ENCODE measurements at places on chromosomes 5 and 9. TPM values are rescaled to one million over a fixed set of nuclear protein-coding genes. Genes with fewer than 3 reads are reported as not detected.
A peak's percentile ranks its signal among the peaks of the same experiment; 100 is the strongest.

The MEIKIN gene
- not detected for total RNA-seq

The LRRTM2 gene
- 0.73 TPM for total RNA-seq

The LCNL1 gene
- total RNA-seq, result not detected

The PCDHA11 gene
- not detected for total RNA-seq

The PKD2L2 gene
- total RNA-seq, result not detected

The TXNDC8 gene
- total RNA-seq, result not detected

The NRG2 gene
- total RNA-seq, result not detected

The FIBCD1 gene
- not detected for total RNA-seq

The ADAMTSL1 gene
- not detected for total RNA-seq

- no peak for DNase-seq
Measured at GRCh38 chr5:81146031-81146430, 87.1 kb upstream of the CKMT2 start.

DNA sequence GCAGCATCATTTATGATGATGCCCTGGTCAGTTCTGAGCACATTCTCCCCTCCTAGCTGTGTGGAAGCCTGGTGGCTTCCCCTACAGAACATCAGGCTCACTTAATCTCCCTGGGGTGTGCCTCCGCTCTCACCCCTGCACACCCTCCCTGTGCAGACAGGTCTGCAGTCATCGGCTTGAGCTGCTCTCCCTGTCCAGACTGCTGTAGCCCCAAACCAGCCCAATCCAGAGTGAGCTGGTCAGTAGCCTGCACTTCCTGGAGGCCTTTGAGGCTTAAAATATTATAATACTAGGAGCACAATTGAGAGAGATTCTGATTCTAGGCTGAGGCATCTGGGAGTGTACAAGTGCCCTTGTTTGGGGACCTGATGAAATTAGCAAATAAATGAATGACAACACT, 60.2 kb downstream of the PPARGC1B start:
- DNase-seq, result no peak

DNA sequence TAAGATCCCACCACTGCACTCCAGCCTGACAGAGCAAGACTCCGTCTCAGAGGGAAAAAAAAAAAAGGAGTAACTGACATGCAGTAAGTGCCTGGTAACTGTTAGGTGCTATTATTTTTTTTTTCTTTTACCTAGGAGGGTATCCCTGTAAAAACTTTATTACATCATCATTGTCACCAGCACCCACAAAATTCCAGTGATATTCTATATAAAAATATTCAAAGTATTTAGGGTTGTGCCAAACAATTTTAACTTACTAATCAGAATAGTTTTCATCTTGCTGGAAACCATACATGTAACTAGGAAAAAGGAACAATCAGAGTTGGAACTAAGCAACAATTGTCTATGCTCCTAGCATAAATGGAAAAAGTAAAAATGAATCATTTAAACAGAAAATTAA, 112.4 kb downstream of the SSBP2 start:
- no peak for DNase-seq

- DNase-seq, result no peak
Measured at GRCh38 chr9:113660196-113660595, 196.7 kb downstream of the RGS3 start.

DNA sequence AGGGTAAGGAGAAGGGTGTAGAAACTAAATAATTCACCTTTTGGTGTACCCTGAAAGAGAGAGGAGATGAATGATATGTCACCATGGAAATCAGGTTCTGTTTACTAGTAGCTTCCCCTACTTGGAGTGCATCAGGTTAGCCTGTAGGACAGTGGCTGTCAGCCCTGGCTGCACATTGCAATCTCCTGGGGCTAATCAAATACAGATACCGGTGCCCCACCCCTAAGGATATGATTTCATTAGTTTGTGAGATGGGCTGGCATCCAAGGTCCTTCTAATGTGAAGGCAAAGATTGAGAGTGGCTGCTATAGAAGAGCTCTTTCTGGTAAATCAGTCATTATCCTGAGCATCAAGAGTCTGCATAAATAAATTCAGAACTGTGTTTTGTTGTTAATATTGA, 47.2 kb downstream of the INSYN2B start:
- no peak for DNase-seq

DNA sequence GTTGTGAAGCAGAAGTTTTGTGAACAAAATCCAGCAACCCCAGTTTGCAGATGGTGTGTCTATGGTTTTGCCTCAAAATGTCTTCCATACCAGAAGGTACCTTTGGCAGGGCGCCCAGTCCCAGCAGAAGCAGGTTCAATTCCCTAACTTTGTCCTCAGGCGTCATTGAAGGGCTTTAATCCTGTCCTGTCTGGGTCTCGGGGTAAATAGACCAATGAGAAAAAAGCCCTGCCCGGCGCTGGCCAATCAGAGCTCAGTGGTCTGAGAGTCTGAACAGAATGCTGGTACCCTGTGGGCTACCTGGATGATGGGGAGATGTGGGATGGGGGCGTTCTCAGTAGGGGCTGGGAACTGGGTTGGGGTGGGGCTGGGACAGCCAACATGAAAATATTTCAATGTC, 6.2 kb upstream of the ST6GALNAC4 start:
- DNase-seq, result no peak

DNA sequence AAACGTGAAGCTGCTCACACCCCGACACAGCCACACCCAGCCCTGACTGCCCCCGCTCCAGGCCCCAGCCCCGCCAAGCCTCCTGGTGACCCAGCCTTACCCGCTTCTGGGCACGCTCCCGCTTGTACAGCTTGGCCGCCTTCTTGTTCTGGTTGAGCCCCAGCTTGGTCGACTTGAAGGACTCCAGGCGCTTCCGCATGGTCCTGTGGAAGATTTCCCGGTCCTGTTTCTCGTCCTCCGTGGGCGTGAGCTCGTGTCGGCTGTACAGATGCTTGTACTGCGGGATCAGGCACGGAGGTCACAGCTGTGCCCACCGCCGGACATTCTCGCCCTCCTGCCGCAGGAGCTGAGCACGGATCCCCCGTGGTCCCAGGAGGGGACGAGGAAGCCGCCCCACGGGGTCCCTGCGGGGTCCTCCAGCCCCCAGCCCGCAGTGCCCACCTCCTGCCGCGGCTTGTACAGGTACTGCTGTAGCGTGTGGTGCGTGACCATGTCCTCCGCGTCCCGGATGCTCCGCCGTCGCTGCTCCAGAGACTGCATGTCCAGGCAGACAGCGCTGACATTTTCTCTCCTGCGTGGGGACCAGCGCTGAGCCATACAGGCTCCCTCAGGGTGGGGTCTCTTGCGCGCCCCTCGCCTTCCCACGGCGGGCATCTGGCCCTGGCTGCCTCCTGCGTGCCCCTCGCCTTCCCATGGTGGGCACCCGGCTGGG, 33.3 kb downstream of the EXOC3 start:
- no peak for DNase-seq

DNA sequence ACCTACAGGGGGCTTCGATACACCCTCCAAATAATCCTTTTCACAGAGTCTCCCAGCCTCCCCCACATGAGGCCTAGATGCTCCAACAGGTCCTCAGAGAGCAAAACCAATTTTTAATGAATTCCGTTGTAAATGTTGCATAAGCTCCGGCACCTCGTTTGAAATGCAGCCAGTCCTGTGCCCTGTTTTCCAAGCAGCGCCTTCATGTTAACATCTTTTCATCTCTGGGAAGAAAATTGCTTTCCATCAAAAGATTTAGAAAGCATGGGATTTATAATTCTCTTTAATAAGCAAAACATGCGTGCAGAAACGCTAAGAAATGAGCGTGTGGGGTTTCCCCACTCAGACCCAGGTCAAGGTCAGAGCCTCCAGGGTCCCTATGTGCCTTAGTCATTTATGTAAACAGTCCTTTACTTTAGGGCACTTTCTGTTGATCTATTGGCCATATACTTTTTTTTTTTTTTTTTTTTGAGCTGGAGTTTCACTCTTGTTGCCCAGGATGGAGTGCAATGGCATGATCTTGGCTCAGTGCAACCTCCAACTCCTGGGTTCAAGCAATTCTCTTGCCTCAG, 177.5 kb upstream of the S1PR3 start:
- no peak for DNase-seq

DNA sequence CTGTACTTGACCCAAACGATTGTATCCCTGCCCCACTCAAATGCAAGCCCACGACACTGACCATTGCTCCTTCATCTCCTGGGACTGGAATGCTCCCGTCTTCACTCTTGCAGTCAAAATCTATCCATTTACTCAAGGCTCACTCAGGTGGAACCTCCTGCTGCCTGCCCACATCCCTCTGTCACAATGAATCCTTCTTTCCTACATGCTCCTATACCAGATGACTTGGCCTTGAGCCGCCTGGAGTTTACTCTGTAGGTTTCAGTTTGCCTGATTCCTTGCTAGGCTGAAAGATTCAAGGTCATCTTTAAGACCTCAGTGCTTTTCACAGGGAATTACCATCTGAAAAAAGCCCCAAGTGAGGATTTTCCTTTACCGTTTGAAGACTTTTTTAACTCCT, 264.1 kb downstream of the GLIS3 start:
- DNase-seq, result no peak

- no peak for DNase-seq
Measured at GRCh38 chr5:115656404-115656803, 30.6 kb upstream of the TMED7 start.

- DNase-seq, result no peak
Measured at GRCh38 chr5:124300815-124301621, 445.4 kb downstream of the ZNF608 start.

DNA sequence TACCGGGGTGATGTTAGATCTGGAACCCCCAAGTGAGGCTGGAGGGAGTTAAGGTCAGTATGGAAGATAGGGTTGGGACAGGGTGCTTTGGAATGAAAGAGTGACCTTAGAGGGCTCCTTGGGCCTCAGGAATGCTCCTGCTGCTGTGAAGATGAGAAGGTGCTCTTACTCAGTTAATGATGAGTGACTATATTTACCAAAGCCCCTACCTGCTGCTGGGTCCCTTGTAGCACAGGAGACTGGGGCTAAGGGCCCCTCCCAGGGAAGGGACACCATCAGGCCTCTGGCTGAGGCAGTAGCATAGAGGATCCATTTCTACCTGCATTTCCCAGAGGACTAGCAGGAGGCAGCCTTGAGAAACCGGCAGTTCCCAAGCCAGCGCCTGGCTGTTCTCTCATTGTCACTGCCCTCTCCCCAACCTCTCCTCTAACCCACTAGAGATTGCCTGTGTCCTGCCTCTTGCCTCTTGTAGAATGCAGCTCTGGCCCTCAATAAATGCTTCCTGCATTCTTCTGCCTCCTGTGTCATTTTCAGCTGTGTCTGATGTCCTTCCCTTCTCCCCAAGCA, 2.3 kb upstream of the MYOZ3 start:
- peak; percentile 38 for DNase-seq

DNA sequence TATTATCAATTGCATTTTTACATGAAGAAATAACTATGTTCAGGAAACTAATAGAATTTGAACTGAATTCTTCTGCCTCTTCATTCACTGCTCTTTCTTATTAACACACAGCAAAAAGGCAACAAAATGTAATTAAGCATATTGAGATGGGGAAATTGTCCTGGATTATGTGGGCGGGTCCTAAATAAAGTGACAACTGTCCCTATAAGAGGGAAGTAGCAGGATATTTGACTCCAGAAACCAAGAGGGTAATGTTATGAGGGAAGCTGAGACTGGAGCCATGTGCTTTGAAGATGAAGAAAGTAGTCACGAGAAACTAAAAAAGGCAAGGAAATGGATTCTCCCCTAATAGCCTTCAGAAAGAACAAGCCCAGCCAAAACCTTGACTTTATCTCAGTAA, 311.2 kb upstream of the PIK3R1 start:
- no peak for DNase-seq

- DNase-seq, result no peak
Measured at GRCh38 chr5:135177591-135177990, 143.6 kb upstream of the PITX1 start.

DNA sequence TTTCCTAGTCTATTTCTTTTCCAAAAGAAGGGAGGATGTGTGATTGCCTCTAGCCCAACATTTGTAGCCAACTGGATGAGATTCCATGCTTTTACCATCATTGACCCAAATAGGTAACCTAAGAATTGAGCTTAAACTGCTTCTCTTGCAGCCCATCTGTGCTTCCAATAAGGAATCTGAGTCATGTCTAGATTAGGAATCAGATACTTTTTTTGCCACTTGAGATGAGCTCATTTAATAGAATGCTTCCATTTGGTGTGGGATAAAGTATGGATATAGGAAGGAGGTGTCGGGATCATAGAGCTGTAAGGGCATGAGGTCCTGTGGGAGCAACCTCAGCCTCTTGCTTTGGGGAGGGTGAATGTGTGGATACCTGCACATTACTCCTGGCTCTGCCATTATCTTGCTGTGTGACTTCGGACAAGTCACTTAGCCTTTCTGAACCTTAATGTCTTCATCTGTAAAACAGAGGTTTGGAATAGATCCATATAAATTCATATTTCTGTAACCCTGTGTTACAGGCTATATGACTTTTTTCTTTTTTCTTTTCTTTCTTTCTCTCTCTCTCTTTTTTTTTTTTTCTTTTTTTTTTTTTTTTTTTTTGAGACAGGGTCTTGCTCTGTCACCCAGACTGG, 56.2 kb downstream of the MAP1B start:
- DNase-seq, result no peak

DNA sequence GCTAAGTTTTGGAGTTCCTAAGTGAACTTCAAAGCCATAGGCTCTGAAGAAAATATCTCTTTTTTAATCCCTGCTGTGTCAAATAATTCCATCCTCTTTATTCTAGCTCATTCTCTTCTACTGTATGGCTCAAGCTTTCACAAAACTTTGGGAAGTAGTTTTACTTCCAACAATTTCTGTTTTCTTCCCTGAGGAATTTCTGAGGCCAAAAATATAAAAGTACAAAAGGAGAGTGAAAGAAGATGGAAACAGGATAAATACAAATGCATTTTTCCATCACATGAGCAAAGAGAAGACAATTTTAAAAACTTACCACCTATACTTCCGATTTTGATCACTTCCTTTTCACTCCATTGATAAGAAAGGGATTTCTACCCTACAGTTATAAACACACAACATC, 585.7 kb upstream of the DAB2 start:
- no peak for DNase-seq

- no peak for DNase-seq
Measured at GRCh38 chr5:39199335-39199734, 20.0 kb downstream of the FYB1 start.

GRCh38 chr9:76082057-76082456, 191.6 kb downstream of the PCSK5 start:
- no peak for DNase-seq

- no peak for DNase-seq
Measured at GRCh38 chr9:127077644-127077946, 44.8 kb downstream of the ANGPTL2 start.

- no peak for DNase-seq
Measured at GRCh38 chr5:59341155-59341554, 552.4 kb downstream of the PDE4D start.

- DNase-seq, result no peak
Measured at GRCh38 chr9:4192450-4192849, 107.4 kb downstream of the GLIS3 start.

DNA sequence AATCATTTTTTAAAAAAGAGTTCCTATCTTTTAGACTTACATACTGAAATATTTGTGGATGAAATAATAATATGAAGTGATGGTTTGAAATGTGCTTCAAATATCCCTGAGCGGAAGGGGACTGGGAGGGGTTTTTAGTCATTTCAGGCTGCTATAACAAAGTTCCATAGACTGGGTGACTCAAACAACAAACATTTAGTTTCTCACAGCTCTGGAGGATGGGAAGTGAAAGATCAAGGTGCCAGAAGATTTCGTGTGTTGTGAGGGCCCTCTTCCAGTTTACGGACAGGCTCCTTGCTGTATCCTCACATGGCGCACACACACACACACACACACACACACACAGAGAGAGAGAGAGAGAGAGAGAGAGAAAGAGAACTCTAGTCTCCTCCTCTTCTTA, 27.1 kb upstream of the TEX10 start:
- DNase-seq, result no peak

Measured in natural killer cell treated with Interleukin-12 subunit alpha and Interleukin-12 subunit beta and Interleukin-15 and Interleukin-18, amount 100 ng/mL, for 72 hours (primary cell).